ENCODE measurements at places on chromosomes 7 and 10. TPM values are rescaled to one million over a fixed set of nuclear protein-coding genes. Genes with fewer than 3 reads are reported as not detected.

DNA sequence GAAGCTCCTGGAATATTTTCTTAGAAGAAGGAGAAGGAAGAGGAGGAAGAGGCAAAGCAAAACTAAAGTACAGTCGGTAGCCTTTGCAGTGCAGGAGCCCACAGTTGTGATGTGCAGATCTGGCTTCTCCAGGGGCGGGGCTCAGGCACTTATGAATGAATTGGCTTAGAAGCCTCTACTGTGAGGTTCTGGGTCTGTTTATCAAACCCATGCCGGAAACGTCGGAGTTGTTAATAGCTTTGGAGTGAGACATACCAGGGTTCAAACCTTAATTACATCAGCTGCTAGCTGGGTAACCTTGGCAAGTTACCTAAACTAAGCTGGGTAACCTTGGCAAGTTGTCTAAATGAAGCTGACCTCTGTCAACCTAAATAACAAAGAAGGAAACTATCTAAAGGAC is 89.3 kb upstream of the PITRM1 start:
- H3K27me3 ChIP-seq, result peaks cover 7% of the 10 kb centered on the region
- peaks cover 5% of the 10 kb centered on the region for H3K36me3 ChIP-seq
- no peak overlapping the region for H3K27ac ChIP-seq
- no peak for DNase-seq
- H3K4me1 ChIP-seq, result peaks cover 6% of the 10 kb centered on the region

Gene TEX47
- not detected for total RNA-seq

DNA sequence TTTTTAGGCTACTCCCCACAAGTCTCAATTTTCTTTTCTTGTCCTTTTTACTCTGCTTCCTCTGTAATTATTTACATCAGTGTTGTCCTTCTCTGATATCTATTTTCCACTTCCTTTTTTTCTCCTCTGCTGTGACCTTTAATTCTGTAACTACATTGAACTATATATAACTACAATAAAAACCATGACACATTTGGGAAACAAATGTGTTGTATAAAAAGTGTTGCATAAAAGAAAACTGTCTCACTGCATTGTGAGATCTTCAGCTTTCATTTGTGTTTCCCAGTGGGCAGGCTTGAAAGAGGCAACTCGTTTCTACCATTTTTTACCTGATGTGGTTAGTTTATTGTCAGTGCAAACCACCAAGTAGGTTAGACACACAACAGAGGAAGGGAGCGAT is 483.9 kb upstream of the NRP1 start:
- no peaks in the 10 kb centered on the region for H3K4me1 ChIP-seq
- peaks cover 3% of the 10 kb centered on the region for H3K36me3 ChIP-seq
- H3K4me3 ChIP-seq, result no peak overlapping the region
- DNase-seq, result no peak

Gene TMEM176B
- 0.44 TPM for total RNA-seq

Gene LRIT1
- total RNA-seq, result not detected

GRCh38 chr10:6512182-6512581 is 67.9 kb downstream of the PRKCQ start:
- H3K36me3 ChIP-seq, result peaks cover 10% of the 10 kb centered on the region
- no peak overlapping the region for H3K27ac ChIP-seq
- no peak overlapping the region for H3K4me3 ChIP-seq
- H3K27me3 ChIP-seq, result no peaks in the 10 kb centered on the region
- DNase-seq, result no peak

GRCh38 chr7:80151274-80151665 is 16.6 kb downstream of the GNAI1 start:
- no peak overlapping the region for H3K4me3 ChIP-seq
- H3K27me3 ChIP-seq, result no peaks in the 10 kb centered on the region
- H3K27ac ChIP-seq, result no peak overlapping the region

Gene MCM10
- 5.0 TPM for total RNA-seq

DNA sequence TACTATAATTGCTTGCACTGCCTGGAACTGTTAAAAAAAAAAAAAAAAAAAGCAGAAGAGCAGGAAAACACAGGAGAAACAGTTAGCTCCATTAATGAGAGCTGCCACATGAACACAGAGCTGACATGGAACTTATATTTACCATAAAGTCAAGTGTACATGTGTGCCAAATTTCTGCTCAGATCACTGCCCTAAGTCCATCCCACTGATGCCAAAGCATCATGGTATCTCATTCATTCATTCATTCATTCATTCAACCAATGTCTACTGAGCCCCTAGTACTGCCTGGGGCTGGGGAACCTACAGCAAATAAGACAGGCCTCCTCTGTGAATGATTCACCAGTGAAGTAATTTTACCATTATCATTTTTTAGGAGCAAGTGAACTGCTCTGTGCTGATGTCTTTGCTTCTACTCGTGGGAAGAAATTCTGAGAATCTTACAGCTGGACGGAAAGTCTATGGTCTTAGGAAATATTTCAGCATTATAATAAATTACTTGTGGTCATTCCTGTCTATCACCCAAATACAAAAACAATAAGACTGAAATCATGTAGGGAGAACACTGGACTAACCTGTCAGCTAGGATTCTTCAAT is 58.8 kb upstream of the ABLIM1 start:
- H3K4me3 ChIP-seq, result no peak overlapping the region
- H3K27ac ChIP-seq, result no peak overlapping the region
- no peaks in the 10 kb centered on the region for H3K4me1 ChIP-seq
- H3K27me3 ChIP-seq, result no peaks in the 10 kb centered on the region

GRCh38 chr10:118698421-118698820 is 56.3 kb downstream of the CACUL1 start:
- H3K4me3 ChIP-seq, result no peak overlapping the region
- peaks cover 13% of the 10 kb centered on the region for H3K4me1 ChIP-seq
- no peak for DNase-seq
- H3K27ac ChIP-seq, result no peak overlapping the region
- H3K36me3 ChIP-seq, result peaks cover 4% of the 10 kb centered on the region

- H3K36me3 ChIP-seq, result no peaks in the 10 kb centered on the region
- H3K27ac ChIP-seq, result no peak overlapping the region
- peaks cover 2% of the 10 kb centered on the region for H3K27me3 ChIP-seq
- no peak for DNase-seq
These were observed 29.1 kb downstream of the POLR3A start for GRCh38 chr10:78000206-78000605.

GRCh38 chr10:51156926-51157325 is 82.6 kb downstream of the PRKG1 start:
- no peak overlapping the region for H3K4me3 ChIP-seq
- no peaks in the 10 kb centered on the region for H3K27me3 ChIP-seq
- no peaks in the 10 kb centered on the region for H3K36me3 ChIP-seq
- H3K4me1 ChIP-seq, result peaks cover 1% of the 10 kb centered on the region
- no peak for DNase-seq
- no peak overlapping the region for H3K27ac ChIP-seq
